ENCODE measurements at places on chromosomes 7 and 10. TPM values are rescaled to one million over a fixed set of nuclear protein-coding genes. Genes with fewer than 3 reads are reported as not detected.

ZNF679 gene
- not detected for total RNA-seq

DNA sequence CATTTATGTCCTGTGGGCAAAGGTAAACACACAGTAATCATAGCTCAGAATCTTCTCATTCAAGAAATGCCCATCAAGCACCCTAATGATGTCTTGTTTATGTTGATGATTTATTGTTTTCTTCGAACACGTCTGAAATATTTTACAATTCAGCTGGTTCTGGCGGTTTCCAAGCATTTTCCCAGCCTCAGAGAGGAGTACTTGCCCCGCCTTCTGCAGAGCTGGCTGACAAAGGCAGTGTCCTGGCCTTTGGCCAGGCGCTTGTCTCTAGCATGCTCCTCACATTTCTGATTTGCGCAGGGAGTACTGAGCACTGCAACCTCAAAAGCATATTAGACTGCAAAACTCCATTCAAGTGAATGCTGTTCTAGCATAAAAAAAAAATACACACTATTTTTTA lies 314.2 kb upstream of the GNAI1 start:
- H3K36me3 ChIP-seq, result no peaks in the 10 kb centered on the region
- H3K27me3 ChIP-seq, result no peaks in the 10 kb centered on the region
- DNase-seq, result no peak
- no peak overlapping the region for H3K4me3 ChIP-seq

- H3K36me3 ChIP-seq, result peaks cover 6% of the 10 kb centered on the region
- H3K27me3 ChIP-seq, result no peaks in the 10 kb centered on the region
- H3K4me3 ChIP-seq, result no peak overlapping the region
- DNase-seq, result no peak
These were observed 282.1 kb upstream of the MKLN1 start for GRCh38 chr7:131045526-131045925.

GRCh38 chr7:90574146-90574819 lies 21.8 kb upstream of the CDK14 start:
- H3K27ac ChIP-seq, result no peak overlapping the region
- peaks cover 4% of the 10 kb centered on the region for H3K4me1 ChIP-seq
- no peaks in the 10 kb centered on the region for H3K27me3 ChIP-seq
- no peak overlapping the region for H3K4me3 ChIP-seq
- no peaks in the 10 kb centered on the region for H3K36me3 ChIP-seq
- no peak for DNase-seq

GRCh38 chr10:130220251-130221185 lies 84.3 kb downstream of the GLRX3 start:
- no peak overlapping the region for H3K4me3 ChIP-seq
- no peaks in the 10 kb centered on the region for H3K27me3 ChIP-seq
- no peak for DNase-seq
- no peak overlapping the region for H3K27ac ChIP-seq
- no peaks in the 10 kb centered on the region for H3K4me1 ChIP-seq
- no peaks in the 10 kb centered on the region for H3K36me3 ChIP-seq

PPP1R3C gene
- 12.6 TPM for total RNA-seq

Data from upper lobe of left lung (tissue), 6 donors.